Smooth muscle cell of trachea (primary cell): ENCODE measurements at places on chromosomes 3 and 15. TPM values are rescaled to one million over a fixed set of nuclear protein-coding genes. Genes with fewer than 3 reads are reported as not detected.

Gene CHRM5
- under 0.01 and 0.15 TPM in 2 replicates for total RNA-seq

Gene CELF6
- total RNA-seq: 0.15 and 0.17 TPM in 2 replicates

Gene CIP2A
- total RNA-seq: 5.8 and 27.3 TPM in 2 replicates

Gene BNIP2
- total RNA-seq: 122 and 152 TPM in 2 replicates
